ENCODE measurements at places on chromosomes 1 and 21.

GRCh38 chr1:165857046-165857801, 29.8 kb downstream of the UCK2 start:
- DNase-seq, result no peak

DNA sequence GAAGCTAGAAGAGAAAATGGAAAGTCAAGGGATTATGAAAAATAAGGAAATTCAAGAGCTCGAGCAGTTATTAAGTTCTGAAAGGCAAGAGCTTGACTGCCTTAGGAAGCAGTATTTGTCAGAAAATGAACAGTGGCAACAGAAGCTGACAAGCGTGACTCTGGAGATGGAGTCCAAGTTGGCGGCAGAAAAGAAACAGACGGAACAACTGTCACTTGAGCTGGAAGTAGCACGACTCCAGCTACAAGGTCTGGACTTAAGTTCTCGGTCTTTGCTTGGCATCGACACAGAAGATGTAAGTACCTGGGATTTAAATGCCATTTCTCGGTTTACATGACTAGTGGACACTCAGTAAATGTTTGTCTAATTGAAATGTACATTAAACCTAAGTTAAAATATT, 40.0 kb downstream of the CENPF start:
- DNase-seq, result no peak

DNA sequence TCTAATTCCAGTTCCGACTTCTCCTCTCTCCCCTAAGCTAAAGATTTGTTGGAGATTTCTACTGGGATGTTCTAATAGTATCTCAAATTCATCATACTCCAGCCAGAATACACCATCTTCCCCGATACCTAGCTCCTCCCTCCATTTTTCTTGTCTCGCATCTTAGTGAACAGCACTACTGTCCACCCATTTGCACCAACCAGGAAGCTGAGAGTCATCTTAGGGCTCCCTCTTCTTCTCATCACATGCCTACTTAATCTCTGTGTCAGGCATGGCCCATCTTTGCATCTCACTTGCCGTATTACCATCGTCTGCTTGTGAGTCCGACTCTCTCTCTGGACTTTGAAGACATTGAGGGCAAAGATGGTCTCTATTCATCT, 3.5 kb upstream of the TRIM63 start:
- DNase-seq, result no peak

DNA sequence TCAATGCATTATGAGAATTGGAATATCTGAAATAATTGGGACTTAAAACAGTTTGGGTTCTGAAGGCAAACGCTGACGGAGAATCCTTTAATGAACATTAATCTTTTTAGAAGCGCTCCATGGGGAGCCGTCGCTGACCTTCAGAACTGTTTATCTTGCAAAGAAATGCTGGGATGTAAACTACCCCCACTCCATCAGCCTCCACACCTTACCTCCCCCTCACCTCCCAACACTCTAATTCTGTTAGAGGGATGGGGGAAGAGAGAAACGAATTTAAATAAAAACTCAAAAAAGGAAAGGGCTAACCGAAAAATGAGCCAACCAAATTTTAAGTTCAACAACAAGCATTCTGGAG, 44.1 kb upstream of the DNAJC6 start:
- no peak for DNase-seq

GRCh38 chr1:154145986-154146385, 8.9 kb downstream of the NUP210L start:
- DNase-seq, result no peak

DNA sequence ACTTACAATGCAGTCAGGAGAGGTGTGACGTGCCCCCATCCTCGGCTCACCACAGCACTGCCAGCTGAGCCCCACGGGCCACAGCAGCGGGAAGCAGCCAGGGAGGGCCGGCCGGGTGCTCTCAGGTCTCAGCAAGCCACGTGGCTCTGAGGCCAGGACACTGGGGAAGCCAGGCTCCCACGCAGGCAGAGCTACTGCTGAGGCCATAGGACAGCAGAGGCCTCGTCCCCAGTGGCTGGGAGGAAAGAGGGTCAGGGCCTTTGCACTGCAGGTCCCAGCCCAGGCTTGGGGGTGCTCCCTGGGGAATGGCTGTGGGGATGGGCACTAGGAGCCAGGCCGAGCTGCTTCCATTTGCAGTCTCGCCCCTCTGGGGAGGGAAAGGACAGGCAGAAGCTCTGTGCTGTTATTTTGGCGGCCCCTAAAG, 5.8 kb downstream of the LRRC47 start:
- no peak for DNase-seq

GRCh38 chr1:71154429-71154828, 73.6 kb upstream of the ZRANB2 start:
- DNase-seq, result no peak

DNA sequence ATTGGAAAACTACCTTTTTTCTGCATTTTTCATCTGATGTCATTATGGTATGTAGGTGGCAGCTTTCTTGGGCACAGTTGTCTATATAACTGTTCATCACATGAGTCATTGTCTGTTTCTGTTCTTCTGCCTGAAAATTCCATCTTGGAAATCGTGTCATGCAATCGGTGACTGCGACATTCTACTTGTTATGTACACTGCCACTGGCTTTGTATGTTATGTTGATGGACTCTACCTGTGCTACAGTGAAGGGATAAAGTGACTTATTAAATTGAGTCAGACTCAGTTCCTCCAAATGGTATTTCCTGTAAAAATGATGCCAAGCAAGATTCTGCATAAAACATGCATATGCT, 8.6 kb downstream of the SMAP2 start:
- no peak for DNase-seq

DNA sequence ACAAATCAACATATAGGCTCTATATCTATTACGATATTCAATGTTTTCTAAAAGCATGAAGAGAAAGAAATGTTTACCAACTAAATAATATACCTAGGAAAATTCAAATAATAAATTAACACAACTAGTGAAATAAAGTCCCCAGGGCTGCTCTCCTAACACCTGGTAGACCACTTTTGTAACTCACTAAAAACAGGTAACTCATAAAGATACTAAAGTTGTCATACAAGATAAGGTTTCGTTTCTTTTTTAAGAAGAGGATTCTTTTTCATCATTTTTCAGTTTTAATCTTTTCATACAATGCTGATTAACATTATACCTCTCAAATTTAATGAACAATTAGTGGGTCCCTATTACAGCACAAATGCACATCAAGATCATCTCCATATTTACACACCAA, 99.0 kb downstream of the ZZZ3 start:
- DNase-seq, result no peak

GRCh38 chr1:7613851-7614205, 157.3 kb upstream of the VAMP3 start:
- no peak for DNase-seq

- no peak for DNase-seq
Measured at GRCh38 chr1:73593364-73593763, 604.6 kb downstream of the LRRIQ3 start.

DNA sequence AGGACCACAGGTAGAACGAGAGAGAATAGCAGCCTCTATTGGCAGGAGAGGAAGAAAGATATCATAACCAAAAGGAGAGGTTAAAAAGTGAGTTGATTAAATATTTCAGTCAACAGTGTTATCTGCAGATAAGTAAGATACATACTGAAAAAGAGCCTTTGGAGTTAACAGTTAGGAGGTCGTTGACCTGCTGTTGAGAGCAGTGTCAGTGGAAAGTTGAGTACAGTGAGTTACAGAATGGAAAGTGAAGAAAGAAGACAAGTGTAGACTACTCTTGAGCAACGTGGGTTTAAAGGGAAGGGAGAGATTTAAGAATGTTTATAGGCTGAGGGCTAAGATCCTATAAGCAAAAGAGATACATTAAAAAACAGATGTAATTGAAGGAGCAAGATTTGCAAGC, 30.2 kb downstream of the GNAT2 start:
- DNase-seq, result no peak

DNA sequence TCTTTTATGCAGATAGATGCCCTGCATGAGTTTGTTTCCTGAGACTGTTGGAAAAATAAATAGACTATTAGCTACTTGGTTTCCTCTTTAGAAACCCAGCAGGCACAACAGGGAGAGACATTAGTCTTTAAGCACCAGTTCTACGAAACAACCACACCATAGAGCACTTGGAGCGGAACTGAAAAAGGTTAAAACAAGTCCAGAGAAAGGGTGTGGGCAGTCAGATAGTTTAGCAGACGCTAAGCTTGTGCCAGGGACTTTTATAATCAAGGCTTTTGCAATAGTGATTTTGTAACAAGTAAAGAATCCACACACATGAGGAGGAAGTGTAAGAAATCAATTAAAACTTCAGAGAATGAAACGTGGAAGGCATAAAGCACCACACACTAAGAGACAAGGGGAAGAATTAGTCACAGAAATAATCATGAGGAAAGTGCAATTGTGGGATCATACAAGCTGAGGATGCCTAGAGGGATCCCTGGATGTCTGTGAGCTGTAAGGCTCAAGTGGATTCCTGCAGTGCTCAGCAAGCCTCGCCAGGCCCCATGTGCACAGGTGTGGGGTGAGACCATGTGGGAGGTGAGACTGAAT, 37.8 kb upstream of the TLR5 start:
- no peak for DNase-seq

GRCh38 chr1:100631015-100631551, 88.5 kb upstream of the VCAM1 start:
- no peak for DNase-seq

- DNase-seq, result no peak
Measured at GRCh38 chr1:194024659-194025058, 838.2 kb upstream of the B3GALT2 start.

All from WTC11 (cell line).